T-helper 1 cell (primary cell): ENCODE measurements at places on chromosomes 2 and 18.

- DNase-seq: no peak
Measured at GRCh38 chr2:43513216-43513615, 82.6 kb downstream of the THADA start.

GRCh38 chr18:10099539-10100140 lies 185.8 kb downstream of the VAPA start:
- no peak for DNase-seq

- DNase-seq: no peak
Measured at GRCh38 chr18:68611311-68611710, 103.6 kb downstream of the TMX3 start.

- no peak for DNase-seq
Measured at GRCh38 chr2:8630676-8631464, 51.0 kb upstream of the ID2 start.

DNA sequence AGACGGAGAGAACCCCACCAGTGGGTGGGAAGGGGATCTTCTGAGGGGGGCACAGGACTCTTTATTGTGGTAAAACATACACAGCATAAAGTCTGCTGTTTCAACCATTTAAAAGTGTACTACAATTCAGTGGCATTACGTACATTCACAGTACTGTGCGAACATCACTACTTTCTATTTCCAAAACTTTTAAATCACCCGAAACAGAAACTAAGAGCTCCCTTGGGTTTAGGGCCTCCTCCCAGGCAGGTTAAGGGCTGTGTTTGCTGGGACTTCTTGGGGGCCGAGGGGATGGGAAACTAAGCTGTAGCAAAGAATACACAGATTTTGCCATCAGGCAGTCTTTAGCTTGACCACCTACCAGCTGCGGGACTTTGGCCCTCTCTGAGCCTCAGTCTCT lies 242.0 kb downstream of the HAUS1 start:
- DNase-seq: no peak

- no peak for DNase-seq
Measured at GRCh38 chr18:5619376-5619775, 75.6 kb upstream of the EPB41L3 start.

GRCh38 chr2:134368009-134368817 lies 114.3 kb downstream of the MGAT5 start:
- no peak for DNase-seq

DNA sequence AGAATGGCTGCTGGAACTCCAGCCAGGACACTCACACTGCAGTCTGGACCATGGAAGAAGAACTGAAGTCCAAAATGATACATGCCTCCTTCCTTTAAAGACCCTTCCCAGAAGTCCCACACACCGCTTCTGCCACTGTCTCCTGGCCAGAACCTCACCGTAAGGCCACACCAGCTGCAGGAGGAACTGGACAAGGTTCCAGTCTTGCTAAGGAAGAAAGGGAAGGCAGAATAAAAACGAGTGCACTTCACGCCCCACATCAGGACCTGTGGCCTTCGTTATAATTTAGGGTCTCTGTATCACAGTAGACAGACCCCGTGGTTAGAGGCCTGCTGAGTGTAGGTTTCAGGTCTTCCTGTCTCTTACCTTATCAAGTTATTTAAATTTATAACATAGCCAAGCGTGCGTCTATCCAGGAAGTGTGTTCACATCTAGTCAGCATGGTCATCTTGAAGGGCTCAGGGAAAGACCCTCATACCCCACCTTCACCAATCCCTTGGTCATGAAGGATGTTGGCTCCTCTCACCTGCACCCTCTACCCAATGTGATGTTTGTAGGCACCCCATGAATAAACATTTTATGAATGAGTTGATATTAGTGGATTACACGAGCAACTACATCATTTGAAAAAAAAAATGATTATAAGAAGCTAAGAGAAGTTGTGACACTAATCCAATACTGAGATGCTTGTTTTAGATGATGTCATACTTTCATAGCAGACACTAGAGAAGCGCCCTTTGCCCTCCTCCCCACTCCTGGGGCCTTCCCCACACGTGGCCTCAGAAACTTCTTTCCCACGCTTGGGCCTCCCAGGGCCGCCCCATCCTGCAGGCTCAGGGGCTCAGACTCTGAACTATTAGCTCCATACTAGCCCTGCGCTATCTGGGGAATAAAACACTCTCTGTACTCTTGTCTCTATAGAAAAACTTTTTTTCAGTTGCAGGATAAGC lies 157.6 kb downstream of the FAM210A start:
- no peak for DNase-seq

GRCh38 chr2:155830817-155831579 lies 501.5 kb downstream of the NR4A2 start:
- DNase-seq: no peak

DNA sequence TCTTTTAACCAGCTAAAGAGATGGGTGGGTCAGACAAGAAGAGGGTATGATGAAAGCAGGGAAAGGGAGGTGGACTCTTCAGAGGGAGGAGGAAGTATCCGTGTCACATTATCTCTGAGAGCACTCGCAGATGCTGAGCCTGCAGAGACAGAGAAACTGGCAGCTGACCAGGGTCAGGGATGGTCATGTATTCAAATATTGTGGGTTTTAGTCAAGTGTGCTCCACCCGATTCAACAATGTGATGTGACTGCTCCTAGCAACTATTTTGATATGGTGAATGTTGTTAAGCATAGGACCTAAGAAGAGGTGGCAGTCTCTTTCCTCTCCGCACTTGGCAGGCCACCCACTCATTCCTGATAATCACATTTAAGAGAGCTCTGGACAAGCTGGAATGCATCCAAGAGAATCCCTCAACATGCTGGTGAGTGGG lies 1.3 kb upstream of the CLIP4 start:
- no peak for DNase-seq

DNA sequence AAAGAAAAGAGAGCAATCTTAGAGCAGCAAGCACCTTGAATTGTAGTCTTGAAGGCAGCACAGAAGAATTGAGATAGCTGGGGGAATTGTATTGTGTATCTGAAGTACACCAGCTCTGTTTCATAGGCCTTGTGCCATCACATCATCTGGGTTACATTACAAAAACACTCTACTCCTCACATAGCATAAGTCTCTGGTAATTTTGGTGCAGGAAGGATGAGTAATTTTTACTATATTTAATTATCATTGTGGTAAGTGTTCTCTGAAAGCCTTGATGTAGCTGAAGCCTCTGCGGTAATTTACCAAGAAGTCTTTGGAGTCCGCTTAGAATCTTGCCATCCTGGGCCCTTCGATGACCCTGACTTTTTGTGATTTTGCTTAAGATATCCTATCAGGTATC lies 291.1 kb downstream of the ARHGAP15 start:
- no peak for DNase-seq

DNA sequence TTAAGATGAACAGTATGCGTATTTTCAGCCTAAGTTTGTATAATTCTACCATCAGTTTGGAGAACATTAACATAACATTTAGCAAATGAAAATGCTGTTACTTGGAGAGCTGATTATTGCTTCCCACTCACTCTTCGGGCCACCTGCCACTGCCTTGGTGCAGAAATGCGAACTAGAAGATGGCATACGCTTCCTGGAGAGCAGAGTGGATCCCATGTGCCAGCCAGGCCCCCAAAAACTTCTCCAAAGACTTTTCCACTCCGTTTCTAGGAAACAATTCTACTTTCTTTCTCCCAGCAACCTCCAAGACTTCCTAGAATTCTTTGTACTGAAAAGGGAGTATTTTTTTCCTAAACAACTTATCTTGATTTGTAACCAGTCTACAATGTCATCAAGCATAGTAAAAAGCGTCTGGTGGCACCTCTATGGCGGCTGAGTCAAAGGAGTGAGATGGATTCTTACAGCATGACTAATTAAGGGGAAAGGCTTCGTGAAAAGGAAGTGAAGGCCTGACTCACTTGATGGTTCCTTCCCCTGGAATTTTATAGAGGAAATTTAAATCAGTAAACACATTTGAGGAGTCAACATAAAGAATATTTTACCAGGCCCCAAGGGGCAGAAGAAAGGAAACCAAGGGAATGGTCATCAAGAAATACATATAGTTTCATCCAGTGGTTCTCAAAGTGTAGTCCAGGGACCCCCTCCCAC lies 36.6 kb downstream of the FEZ2 start:
- DNase-seq: no peak

DNA sequence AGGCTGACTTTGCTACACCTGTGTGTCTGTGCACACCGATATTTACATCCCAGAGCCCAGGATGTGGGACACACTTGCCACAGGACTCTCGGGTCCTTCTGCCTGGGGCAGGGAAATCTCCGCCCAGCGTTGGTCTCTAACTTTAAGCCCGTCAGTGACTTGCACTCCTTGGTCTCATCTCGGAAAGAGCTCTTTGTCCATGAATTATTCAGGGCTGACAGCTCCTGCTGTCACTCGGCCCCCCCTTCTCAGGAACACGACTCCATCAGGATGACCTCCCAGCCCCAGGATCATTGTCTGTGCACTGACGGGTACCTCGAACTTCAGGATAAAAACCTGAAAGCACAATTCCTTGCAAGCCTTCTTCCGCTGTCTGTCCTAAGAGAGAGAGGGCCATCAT lies 26.6 kb downstream of the PLB1 start:
- no peak for DNase-seq

DNA sequence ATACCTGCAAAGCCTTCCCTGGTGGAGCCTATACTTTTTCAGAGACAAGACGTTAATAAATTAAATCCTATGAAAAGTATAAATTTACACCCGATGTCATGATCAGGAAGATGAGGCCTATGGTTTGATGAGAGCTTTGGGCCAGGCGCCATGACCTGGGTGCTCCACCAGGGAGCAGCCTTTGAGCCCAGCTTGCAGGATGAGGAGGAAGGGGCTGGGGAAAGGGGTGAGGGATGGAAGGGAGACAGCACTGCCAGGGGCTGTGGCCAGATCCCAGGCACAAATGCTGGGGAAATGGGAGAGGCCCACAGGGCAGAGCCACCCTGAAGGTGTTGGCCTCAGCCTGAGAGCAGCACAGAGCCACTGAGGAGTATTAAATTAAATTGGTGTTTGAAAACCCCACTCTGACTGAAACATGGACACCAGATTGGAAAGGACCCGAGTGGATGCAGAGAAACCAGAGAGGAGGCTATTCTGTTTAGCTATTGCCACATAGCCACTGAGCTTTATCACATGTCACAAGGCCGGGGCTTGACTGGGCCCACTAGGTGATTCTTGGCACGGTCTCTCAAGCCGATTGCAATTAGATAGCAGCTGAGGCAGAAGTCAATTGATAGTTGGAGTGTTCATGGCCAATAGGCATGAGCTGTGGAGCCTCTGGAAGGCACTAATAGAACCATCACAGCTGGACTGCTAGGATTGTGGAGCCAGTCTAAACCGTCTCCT lies 9.6 kb upstream of the FAHD2A start:
- DNase-seq: no peak

DNA sequence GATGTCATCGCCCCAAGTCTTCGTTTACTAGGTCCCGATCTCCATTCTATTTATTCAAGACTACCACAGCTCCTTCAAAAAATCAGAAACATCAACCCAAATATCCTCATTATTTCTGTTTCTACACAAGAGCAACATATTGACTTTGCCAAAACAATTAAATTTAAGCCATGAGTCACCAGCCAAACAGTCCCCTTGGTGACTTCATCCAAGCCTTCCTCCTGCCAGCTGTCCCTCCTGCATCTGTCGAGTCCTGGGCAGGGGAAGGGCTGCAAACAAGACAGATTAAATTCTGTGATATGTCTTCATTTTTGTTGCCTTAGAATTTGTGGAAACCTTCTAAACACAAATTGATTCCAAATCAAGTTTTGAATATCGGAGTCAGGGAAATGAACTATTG lies 110.3 kb downstream of the SP3 start:
- no peak for DNase-seq

DNA sequence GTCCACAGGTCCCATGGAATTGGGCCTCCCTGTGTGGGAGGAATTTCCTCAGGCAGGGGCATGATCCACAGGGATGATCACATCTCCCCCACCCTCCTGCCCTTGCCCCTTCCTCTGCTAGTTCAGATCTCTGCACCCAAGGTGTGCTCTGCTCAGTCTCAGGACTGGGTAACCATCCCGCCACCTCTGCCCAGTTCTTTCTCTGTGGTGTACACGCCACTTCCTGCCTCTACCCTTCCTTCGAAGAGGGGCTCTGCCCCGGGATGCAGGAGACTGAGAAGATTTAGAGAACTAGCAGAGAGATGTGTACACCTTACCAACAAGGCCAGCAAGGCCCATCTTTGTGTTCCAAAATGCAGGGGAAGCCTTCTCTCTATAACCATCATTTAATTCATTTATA lies 160.4 kb downstream of the CELF4 start:
- DNase-seq: no peak

- no peak for DNase-seq
Measured at GRCh38 chr18:74518456-74519295, 15.6 kb upstream of the CNDP1 start.

GRCh38 chr2:202104286-202104870 lies 31.3 kb downstream of the KIAA2012 start:
- peak; percentile 36 for DNase-seq

- DNase-seq: no peak
Measured at GRCh38 chr18:69161383-69162028, 239.2 kb upstream of the DOK6 start.

- DNase-seq: no peak
Measured at GRCh38 chr2:112168422-112169124, 30.4 kb downstream of the FBLN7 start.

- no peak for DNase-seq
Measured at GRCh38 chr2:120791962-120792297, 56.3 kb downstream of the GLI2 start.

DNA sequence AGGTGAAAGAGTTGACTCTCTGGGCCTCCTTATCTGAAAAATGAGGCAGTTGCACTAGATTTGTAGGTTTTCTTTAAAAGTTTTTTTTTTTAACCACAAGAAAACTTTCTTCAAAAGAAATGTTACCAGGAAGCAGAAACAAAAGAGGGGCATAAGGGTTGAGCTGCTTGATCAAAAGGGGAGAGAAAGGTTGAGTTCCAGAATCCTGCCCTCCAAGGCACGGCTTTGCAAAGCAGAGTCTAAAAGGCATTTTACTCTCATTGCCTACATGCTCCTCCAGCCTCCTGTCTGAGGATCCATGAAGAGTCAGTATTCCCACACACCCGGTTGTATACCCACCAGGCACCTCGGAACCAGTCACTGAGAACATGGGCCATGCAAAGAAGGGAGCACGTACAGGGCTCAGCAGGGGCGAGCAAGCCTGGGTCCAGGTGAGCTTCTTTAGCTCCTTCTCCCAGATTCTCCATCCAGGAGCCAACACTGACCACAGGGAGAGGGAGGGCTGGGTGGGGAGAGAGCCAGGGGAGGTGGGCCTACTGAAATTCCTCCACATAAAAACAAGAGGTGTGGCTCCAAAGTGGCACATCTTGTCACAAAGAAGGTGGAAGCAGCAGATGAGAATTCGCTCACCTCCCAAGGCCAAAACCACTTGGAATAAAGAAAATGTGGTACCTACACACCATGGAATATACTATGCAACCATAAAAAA lies 116.0 kb upstream of the EPC2 start:
- peak; percentile 9 for DNase-seq

DNA sequence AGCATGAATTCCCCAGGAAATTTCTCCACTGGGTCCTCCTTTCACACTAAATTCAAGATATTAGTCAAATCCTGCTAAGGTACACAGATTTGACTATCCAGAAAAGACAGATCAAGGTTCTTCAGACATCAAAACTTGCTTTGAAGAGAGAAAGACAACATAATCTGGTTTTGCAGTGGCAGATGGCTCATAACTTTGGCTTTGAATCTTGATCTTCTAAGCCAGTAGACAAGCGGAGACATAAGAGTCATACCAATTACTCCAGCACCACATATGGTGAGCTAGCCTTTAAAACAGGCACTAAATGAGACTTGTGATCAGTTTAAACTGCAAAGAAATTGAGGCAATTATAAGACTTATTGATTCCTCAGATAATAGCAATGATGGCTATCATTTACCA lies 29.3 kb downstream of the PDE11A start:
- no peak for DNase-seq
